Stimulated activated CD4-positive, alpha-beta T cell treated with anti-CD3 and anti-CD28 coated beads, Interleukin-1b, Interleukin-23, amount 100 ng/mL, for 4 hours (primary cell): ENCODE measurements at places on chromosomes 2 and 18.

DNA sequence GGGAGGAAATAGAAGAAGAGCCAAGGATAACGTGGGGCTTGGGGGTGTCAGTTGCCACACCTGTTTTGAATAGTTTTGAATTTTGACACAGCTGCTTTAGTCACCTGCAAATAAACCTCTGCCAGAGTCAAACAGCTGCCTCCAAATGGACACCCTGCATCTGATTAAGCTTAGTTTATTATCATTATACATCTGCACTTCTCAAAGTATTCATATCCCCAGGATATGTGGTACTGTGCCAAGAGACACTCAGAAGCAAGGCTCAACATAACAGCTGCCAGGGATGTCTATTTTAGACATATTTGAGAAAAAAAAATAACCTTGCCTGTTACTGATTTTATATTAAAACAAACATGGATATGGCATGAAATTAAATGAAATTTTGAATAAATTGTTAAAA lies 122.5 kb upstream of the WDR75 start:
- no peak for DNase-seq

DNA sequence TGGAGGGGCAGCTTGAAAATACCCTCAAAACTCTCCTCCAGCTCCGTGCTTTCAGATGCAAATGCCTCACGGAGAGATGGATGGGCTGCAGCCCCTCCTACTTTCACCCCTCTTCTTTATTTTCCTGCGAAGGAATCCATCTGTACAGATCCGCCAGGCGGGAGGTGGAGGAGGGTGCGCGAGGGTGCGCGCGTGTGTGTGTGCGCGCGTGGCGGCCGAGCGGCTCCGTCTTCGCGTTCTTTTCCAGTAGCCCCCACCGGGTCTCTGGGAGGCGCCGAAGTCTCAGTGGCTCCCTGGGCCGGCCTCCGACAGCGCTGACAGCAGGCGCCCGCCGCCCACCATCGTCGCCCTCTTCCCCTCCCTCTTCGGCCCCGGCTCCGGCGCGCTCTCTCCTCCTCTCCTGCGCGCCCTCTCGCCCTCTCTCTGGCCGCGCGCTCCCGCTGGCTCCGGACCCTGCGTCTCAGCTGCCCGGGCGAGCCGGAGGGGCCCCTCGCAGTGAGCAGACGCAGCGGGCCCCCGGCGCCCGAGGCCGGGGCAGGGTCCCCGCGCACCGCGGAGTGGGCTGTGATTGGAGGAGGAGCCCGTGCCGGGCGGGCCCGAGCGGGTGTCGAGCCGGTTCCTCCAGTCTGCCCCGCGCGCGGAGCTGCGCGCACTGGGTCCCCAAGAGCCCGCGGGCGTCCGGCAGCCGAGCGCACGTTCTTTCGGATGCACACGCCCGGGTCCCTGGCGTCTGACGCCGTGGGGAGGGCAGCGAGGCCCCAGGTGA lies at the start of gene CDH7:
CDH7 (plus strand) TSS at position 624 of the 766 bp plus-strand sequence. CDS start 11,831 bp downstream, outside the sequence.
- no peak for DNase-seq

DNA sequence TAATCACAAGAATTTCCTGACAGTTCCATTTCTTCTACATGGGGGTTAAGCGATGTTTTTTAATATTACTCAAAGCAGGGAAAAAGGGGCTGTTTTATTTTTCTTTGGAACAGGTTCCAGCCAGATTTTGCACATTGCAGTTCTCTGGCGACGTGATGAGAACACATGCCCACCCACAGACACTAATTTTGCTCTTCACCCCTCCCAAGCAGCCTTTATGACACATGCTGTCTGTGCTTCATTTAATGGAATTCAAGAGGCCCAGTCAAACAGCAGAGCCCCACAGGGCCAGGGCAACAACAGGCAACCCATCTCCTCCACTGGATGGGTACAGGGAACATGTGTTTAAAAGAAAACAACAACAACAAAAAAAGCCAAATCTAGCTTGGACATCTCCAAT lies 70.8 kb downstream of the SPRED2 start:
- DNase-seq = no peak

DNA sequence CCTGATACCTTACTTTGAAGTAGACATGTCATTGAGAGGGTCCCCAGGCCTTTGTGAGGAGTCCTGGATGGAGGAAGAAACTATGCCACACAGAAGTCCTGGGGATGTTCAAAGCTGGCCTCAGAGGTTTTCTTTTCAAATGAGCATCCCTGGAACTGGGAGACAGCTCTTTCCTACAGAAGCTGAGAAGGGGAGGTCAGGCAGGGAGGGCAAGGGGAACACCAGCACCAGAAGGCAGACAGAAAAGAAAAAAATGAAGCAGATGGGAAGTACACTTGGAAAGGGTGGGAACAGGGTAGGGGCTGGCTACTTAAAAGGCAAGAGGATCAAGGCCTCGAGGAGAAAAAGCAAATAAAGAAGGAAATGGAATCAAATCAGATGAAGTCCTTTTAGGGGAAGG lies 120.0 kb downstream of the FMNL2 start:
- no peak for DNase-seq

GRCh38 chr18:14221689-14222088 lies 89.5 kb upstream of the ZNF519 start:
- no peak for DNase-seq

- no peak for DNase-seq
These were observed 111.6 kb upstream of the TACR1 start for GRCh38 chr2:75310876-75311275.

DNA sequence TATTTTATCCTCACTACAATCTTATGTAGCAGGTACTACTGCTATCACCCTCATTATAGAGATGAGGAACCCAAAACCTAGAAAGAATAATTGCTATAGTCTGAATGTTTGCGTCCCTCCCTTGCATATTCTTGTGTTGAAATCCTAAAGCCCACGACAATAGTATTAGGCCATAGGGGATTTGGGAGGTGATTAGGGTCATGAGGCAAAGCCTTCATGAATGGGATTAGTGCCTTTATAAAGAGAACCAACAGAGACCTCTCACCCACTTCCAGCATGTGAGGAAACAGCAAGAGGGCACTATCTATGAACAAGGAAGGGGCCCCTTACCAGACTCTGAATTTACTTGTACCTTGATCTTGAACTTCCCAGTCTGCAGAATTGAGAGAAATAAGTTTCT lies 500.3 kb upstream of the FAM98A start:
- DNase-seq = no peak

DNA sequence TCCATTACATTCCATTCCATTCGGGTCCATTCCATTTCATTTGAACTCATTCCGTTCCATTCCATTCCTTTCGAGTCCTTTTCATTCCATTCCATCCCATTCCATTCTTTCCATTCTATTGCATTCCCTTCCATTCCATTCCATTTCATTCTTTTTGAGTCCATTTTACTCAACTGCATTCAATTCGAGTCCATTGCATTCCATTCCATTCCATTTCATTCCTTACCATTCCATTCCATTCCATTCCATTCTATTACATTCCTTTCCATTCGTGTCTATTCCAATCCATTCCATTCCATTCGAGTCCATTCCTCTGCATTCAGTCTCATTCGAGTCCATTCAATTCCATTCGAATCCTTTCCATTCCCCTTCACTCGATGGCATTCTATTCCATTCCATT lies 1128.8 kb downstream of the RPIA start:
- DNase-seq = no peak

- no peak for DNase-seq
These were observed 10.8 kb downstream of the LAPTM4A start for GRCh38 chr2:20040489-20041172.

- DNase-seq = no peak
These were observed 209.9 kb downstream of the SEPTIN10 start for GRCh38 chr2:109403841-109404201.

GRCh38 chr2:120949027-120949956 lies 213.6 kb downstream of the GLI2 start:
- no peak for DNase-seq

DNA sequence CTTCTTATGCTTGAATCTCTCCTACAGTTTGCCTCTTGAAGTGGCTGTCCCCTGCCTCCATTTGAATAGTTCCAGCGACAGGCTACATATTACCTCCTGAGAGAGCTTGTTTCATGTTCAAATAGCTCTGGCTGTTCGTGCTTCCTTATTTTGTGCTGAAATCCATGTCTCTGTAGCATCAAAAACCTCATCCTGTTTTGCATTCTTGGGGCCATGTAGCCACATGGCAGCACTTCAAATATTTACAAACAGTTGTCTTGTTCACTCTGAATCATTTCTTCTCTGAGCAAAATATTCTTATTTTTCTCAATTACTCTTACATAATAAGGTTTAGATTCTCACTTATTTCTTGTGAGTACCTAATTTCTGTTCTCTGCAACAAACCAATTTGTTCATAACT lies 1243.1 kb upstream of the NXPH2 start:
- DNase-seq = no peak

DNA sequence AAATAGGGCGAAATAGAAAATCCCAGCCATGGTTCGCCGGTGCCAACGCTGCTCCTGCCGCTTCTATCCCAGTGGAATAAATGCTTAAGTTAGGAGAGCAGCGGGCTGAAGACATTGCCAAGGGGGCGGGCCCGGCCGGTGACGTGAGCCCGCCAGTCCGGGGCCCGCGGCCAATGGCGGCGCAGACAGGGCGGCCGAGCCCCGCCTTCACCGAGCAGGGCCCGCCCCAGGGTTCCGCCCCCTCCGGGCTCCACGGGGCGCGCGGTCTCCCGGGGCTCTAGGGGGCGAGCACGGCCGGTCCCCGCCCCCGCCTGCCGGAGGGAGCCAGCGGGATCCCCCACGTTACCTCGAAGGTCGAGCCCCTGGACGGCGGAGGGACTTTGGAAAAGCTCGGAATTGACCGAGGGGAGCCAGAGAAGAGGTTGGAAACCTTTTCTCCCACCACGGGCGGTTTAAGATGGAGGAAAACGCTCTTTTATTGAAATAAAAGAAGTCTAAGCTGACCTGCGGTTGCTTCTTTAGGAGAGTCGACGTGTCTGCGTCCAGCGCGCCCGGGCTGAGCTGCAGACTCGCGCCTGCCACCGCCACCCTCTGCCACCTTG lies at the start of gene EPHA4:
EPHA4 (minus strand) TSS at position 86 of the 602 bp plus-strand sequence; CDS start at position 30, 56 bp downstream.
- DNase-seq = peak; percentile 74

- peak; percentile 38 for DNase-seq
These were observed 34.7 kb downstream of the NAPG start for GRCh38 chr18:10560452-10561045.

DNA sequence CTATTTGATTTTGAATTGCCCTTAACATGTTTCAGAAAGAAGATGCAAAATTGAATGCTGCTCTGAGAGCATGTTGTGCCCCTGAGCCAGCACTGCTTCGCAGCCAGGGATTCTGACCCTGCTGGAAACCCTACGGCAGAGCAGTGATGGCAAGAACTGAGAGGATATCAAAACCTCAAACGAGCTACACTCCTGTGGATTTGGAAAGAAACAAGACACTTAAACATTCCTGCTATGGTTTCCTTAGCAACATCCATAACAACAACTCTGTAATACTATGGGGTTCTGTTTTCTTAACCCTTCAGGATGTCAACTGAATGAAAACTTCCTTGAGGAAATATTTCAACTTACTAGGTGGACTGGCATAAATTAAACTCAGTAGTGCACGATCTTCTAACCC lies 649.1 kb downstream of the NYAP2 start:
- no peak for DNase-seq

DNA sequence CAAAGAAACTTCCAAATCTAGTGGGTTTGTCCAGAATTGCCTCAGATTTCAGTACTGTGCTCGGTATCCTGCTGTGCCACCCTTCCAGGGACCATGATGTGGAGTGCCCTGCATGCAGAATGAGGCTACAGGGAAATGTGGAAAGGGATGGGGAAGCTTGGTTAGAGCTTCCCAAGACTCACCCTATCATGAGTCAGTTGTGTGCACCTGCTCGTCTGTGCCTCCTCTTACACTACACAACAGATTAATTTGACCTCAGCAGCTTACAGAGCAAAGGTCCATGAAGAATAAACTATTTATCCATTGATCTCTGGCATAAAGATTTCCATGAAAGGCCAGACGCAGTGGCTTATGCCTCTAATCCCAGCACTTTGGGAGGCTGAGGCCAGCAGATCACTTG lies 21.3 kb upstream of the NCK2 start:
- DNase-seq = no peak

- DNase-seq = no peak
These were observed 115.4 kb downstream of the CCDC85A start for GRCh38 chr2:56299171-56299691.

DNA sequence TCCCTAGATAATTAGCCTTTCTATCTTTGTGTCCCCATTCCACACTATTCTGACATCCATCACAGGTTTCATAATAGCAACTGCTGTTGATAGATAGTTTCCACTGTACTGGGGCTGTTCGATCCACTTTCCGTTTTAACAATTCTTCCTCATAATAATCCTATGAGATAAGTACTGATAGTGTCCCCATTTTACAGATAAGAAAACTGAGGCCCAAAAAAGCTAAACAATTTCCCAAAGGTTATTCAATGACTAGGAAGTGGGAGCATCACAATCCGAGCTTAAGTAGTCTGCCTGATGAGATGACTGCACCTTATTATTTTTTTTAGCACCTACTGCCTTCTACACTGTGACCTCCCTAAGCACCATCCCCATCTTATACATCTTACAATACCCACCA lies 569.2 kb downstream of the STK39 start:
- no peak for DNase-seq

- no peak for DNase-seq
These were observed 287.5 kb upstream of the VRK2 start for GRCh38 chr2:57759131-57759530.

GRCh38 chr2:114727012-114727411 lies 284.6 kb downstream of the DPP10 start:
- no peak for DNase-seq

GRCh38 chr2:133972786-133973185 lies 281.1 kb upstream of the MGAT5 start:
- no peak for DNase-seq

DNA sequence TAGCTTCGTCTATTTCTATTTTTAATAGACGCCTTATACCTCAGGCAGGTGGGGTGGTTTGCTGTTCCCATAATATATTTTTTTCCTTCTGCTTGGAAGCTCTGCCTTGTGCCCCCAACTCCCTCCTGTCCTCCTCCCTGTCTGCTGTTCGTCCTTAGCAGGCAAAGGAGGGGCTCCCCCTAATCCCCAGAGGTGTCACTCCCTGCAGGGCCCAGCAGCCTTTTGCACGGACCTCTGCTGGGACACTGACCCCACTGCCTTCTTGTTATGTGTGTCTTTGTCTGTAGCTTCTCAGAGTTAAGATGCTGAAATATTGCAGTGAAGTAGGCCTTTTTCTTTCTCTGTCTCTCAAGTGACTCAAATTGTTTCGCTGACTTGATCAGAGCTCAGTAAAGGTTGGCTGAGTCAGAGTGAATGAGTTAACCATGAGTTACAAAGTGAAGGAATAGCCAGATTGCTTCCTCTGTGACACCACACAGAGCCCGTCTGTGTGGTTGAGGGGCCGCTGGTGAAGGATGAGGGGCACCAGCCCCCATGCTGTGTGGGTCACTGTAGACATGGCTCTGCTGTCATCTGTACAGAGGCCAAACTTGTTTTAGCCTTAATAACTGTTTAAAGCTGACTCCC lies 47.7 kb downstream of the PRKCE start:
- no peak for DNase-seq
